Brain (organoid and tissue), 16 donors: ENCODE measurements at places on chromosomes 1 and 21. TPM values are rescaled to one million over a fixed set of nuclear protein-coding genes. Genes with fewer than 3 reads are reported as not detected.

GRCh38 chr21:32299695-32300094 is 1.0 kb downstream of the MRAP start:
- DNase-seq = no peak

DNA sequence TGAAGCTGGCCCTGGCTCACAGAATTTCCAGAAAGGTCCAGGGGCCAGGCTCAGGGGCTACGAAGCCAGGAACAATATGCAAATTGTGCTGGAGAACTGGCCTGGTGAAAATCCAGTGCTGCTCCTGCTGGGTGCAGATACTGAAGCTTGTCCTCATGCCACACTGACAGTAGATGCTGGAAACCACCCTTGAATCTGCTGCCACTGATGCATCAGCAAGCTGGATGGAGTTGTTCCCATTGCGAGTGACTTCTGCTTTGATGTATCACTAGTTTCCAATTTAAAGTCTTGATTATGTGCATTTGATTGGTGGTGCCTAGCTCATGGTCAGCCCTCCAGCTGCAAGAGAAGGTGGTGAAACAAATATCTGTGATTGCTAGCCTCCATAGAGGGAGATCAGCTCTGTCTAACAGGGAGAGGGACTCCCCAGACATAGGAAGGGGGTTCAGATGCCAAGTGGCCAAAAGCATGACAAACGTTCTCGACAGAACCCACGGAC is 11.0 kb upstream of the KIAA0040 start:
- no peak for DNase-seq

- no peak for DNase-seq
Measured at GRCh38 chr1:37084013-37084412, 49.7 kb upstream of the GRIK3 start.

GRCh38 chr21:15592271-15592860 is 137.4 kb upstream of the USP25 start:
- peak; percentile 72 for DNase-seq

DNA sequence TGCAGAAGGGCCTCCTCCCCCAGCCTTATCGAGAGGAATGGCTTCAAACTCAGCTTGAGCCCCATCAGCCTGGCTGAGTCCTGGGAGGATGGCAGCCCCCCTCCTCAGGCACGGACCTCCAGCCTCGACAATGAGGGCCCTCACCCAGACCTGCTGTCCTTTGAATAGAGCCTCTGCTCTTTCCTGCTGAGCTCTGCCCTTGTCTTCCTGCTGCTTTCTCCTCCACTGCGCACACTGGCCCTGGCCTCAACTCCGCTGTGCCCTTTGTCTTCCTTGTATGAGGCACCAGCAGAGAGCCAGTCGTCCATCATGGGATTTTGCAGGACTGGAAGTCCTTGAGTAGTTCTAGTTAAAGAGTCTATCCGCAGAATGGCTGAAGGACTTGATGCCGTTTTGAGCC is 2.0 kb downstream of the C1orf226 start:
- no peak for DNase-seq

DNA sequence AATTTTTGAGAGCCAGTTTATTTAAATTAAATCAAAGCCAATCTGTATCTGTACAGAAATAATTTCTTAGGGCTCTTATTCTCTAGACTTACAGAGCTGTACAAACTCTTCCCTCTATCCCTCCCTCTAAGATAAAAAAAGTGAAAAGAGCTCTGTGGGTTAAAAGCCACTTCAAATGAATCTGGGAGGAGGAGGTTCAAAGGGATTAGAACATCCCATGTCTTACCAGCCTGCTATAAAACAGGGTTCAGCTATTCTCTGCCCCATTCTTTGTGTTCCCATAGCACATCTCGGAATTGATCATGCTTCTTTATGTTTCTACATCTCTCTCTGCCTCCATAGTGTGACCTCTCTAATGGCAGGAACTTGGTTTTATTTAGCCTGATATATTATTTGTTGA is 19.4 kb downstream of the KIAA0319L start:
- DNase-seq = no peak

DNA sequence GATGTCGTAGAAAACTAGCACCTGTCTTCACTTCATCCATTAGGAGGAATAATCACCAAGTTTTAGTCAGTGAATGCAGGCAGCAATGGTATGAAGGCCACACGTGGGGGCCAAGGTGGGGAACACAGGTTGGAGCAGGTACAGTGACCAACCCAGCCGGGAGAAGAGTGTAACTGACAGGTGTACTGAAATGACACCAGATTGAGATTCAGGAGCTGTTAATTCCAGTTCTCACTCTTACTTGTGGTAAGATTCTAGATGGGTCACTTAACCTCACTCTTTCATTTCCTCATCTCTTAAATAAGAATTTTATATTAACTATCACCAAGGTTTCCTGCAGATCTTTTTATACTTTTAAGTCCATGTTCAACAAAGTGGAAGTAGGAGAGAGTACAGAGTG is 206.2 kb upstream of the PTBP2 start:
- no peak for DNase-seq

DNA sequence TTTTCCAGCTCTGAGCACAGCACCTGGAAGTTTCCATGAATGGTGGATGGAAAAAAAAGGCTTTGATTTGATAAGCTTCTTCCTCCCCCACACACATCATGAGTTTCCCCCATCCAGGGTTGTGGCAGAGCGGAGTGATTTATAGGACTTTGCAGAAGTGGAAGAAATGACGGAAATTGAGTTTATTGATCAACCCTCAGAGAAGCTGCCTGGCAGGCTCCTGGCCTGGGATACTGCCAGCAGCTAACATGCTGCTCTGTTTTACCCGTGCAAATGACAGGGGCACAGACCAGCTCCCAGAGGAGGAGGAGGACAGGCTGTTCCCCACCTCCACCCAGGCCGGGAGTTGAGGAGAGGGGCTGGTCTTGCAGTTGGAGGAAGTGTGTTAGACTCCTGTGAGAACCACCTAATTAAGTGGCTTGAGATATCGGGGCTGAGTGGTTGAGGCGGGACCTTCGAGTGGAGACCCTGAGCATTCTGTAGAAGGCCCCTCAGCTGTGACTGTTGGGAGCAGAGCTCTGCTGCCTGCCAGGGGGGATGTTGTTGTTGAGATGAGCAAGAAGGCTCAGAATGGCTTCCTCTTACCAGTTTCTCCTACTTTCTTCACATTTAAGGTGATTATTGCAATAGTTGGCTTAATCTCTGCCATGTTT is 21.8 kb downstream of the ADORA1 start:
- DNase-seq = no peak

- DNase-seq = no peak
Measured at GRCh38 chr1:221439747-221440501, 302.0 kb downstream of the DUSP10 start.

- no peak for DNase-seq
Measured at GRCh38 chr1:110864287-110864686, 8.7 kb upstream of the CD53 start.

- DNase-seq = no peak
Measured at GRCh38 chr1:118811156-118811555, 177.0 kb downstream of the TBX15 start.

GRCh38 chr1:78226784-78227183 is 181.0 kb downstream of the GIPC2 start:
- DNase-seq = no peak

DNA sequence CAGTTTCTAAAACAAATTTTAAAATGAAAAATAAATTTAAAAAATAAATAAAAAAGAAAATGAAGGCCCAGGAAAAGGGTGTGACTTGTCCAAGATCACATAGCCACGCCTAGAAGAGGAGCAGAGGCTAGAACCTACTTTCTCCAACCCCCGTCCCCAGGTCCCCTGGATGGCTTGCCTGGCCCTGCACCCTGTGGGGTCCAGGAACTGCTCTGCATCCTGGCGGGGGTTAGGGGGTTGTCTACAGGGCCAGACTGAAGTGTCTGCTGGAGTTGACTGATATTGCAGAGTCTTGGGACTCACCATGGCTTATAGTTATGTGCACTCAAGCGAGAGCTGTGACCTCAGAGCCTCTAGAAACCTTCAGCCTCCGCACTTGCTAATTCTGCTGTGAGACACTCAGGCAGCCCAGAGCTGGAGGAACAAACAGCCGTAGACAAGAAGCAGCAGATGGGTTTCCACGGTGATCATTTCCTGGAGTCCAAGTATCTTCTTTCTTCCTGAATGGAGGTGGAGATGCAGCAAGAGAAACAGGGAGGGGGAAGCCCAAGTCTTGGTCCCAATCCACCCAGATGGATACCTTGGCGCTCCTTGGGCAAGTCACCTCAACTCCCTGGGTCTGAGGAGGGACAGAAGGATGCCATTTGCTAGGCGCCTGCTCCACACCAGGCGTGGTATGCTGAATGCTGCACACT is 5.2 kb upstream of the EXTL1 start:
- DNase-seq = peak; percentile 52

DNA sequence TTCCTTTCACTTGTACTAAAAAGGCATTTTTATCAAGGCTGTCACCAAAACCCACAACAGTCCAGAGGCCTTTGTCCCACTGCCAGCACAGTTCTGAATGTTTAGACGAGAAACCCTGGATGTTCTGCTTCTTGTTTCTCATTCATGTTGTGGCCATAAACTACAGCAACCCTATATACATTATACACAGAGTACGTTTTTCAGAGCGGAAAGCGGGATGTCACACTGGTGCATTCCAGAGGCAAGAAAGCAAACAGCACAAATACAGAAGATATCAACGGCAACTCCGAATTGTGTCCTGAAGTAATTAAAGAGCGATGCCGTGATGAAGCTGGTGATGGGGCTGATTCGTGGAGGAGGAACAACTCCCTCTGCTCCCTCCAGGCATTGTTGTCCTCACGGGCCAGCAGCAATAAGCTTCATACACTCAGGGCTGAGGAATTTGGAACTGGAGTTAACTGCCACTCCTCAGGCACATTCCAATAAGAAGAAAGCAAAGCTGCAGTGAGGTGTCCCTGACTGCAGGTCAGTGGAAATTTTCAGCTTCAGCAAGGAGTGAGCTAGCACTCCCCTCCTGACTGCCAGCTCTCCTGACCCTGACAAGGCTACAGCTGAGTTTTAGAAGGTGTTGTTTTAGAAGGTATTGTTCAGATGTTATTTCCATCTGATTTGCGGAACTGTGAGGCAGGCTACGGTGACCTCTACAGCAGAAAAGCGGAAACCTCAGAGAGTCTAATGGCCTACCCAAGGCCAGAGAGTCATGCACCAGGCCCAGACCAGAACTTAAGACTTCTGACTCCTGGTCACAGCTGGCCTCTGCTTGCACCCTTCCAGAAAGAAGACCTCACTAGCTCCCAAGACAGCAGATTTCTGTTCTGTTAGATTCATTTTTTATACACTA is 149.0 kb downstream of the TGFBR3 start:
- DNase-seq = no peak

GRCh38 chr1:170168265-170168664 is 22.5 kb downstream of the NTMT2 start:
- DNase-seq = no peak

DNA sequence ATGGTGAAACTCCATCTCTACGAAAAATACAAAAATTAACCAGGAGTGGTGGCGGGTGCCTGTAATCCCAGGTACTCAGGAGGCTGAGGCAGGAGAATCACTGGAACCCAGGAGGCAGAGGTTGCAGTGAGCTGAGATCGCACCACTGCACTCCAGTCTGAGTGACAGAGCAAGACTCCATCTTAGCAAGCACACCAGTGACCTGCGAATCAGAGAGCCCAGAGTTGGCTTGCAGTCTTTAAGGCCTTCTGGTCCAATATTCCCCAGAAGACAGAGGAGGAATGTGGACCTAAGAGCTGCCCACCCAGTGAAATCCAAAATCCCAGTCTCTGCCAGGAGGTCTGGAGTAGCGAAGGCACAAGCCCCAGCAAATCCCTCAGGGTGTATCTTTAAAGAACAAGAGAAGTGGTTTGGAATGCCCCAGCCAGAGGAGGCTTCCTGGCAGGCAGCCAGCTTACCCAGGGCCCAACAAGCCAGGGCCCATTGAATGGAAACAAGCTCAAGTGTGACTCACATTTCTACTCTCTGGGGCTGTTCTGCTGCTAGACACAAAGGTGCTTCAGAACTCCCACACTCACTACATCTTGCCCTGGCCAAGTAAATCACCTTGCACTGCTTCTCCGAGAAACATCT is 23.9 kb downstream of the GPR161 start:
- DNase-seq = peak; percentile 20

- no peak for DNase-seq
Measured at GRCh38 chr1:154423988-154424326, 18.8 kb downstream of the IL6R start.

GRCh38 chr1:198939956-198940355 is 301.1 kb downstream of the PTPRC start:
- no peak for DNase-seq

DNA sequence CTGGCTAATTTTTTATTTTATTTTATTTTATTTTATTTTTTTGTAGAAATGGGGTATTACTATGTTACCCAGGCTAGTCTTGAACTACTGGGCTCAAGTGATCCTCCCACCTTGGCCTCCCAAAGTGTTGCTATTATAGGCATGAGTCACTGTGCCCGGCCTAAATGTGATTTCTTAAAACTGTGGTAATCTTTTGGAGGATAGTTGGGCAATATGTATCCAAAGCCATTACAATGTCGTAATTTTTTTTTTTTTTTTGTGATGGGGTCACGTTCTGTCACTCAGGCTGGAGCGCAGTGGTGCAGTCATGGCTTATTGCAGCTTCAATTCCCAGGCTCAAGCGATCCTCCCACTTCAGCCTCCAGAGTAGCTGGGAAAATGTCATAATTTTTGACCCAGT is 14.2 kb downstream of the ETV3L start:
- no peak for DNase-seq

- peak; percentile 56 for DNase-seq
Measured at GRCh38 chr1:90713741-90714509, 3.2 kb downstream of the BARHL2 start.

DNA sequence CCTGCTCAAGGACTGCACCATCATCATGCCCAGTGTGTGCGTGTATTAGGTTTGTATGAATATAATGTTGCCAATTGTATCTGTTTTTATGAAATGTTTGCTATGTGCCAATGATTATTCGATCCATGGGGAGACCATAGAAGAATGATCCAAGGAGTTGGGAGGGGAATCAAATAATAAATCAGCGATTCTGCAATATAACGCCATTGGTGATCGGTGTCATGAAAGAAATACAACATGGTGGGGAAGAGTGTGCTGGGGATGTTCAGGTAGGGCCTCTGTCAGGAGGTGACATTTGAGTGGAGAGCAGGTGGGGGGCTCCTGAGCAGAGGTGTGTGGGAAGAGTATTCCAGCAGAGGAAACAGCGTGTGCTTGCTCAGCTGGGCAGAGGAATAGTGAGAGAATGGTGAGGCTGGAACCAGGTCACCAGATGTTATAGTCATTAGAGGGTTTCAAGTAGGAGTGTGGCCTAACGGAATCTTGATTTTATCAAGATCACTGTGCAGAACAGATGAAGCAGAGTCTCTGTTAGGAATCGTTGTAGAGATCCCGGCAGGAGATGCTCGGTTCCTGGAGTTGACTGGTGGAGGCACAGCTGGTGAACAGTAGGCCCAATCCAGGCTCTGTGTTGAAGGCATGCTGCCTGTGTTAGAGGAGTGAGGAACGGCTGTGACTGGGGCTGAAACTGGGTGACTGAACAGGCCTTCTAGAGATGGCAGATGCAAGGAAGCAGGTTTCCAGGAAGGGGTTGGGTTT is 2.9 kb upstream of the ZNF496 start:
- DNase-seq = no peak

- peak; percentile 59 for DNase-seq
Measured at GRCh38 chr1:2213576-2214505, 14.3 kb upstream of the SKI start.

P3R3URF gene
- polyA plus RNA-seq = not detected

ALX3 gene
- polyA plus RNA-seq = 19.3 TPM

RGS16 gene
- 58.8 TPM for polyA plus RNA-seq

ZNF670 gene
- 3.8 TPM for polyA plus RNA-seq

CYB5RL gene
- 6.1 TPM for polyA plus RNA-seq

ZNF697 gene
- polyA plus RNA-seq = 2.4 TPM

MYOM3 gene
- not detected for polyA plus RNA-seq

TCHHL1 gene
- polyA plus RNA-seq = not detected

SLAMF8 gene
- polyA plus RNA-seq = 0.97 TPM

IGSF5 gene
- polyA plus RNA-seq = 0.53 TPM
